ENCODE measurements at places on chromosomes 11 and 22.

GRCh38 chr11:99256614-99257013 lies 235.9 kb downstream of the CNTN5 start:
- ATAC-seq = no peak

DNA sequence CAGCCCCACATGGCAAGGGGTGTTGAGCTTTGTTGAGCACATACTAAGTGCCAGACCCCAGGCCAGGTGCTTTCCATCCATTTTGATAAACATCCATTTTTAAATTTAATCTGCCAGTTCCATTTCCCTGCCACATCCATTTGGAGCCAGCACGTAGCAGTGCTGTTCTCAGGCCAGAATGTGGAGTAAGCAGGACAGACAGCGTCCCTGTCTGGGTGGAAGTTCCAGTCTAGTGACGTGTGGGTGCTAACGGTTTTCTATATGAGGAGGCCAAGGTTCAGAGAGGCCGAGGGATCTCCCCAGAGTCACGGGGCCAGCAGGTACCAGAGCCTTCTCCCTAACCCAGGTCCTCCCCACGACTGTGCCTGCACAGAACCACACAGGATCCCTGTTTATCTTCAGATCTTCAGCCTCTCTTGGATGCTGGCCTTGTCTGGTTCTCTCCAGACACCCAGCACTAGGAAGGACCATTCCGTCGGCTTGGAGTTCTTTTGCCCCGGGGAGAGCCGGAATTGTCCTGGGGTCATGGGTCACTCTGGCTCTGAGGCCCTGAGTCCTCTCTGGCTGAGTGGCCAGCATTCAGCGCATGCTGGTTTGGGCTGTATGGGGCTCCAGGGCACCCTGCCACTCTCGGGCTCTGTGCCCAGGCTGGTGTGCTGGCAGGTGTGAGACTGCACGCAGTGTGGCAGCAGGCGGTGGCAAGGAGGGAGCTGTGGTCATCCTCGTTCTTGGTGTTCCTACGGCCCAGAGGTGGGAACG lies 63.6 kb upstream of the PPARA start:
- peak; percentile 2 for ATAC-seq

GRCh38 chr11:123833095-123833494 lies 26.9 kb upstream of the OR6M1 start:
- ATAC-seq = no peak

DNA sequence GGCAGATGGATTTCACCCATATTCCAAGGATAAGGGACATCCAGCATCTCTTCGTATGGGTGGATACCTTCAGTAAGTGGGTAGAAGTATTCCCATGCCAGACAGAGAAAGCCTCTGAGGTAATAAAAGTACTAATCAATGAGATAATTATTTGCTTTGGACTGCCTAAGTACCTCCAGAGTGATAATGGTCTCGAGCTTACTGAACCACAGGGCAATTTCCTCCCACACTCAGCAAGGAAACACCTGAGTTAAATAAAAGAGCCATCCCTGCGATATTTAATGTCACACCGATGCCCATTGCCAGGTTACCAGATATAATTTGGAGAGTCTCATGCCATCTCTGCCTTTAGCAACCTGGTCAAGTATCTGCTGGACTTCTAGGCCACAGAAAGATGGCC lies 70.6 kb upstream of the MPEG1 start:
- ATAC-seq = no peak

- no peak for ATAC-seq
Observed at GRCh38 chr22:18996376-18996900, 60.3 kb upstream of the PRODH start.

GRCh38 chr11:47538741-47539565 lies 14.0 kb downstream of the CELF1 start:
- no peak for ATAC-seq

DNA sequence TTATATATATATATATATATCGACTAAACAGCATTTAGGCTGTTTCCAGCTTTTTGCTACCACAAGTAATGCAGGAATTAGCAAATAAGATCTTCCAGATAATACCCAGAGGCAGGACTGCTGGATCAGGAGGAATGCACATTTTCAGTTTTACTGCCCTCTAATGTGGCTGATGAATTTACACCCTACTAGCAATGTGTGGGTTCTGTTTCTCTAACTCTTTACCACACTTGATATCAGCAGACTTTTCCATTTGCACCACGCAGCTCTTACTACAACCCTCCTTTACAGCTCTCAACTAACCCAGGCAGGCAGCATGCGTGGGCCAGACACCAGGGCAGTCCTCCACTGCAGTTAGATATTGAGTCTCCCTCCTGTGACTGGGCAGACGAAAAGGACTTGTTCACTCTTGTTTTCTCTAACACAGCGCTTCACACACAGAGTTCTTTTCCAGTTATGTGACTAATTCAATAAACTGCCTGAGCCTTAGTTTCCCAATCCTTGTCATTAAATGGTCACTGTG lies 67.7 kb downstream of the IGLL5 start:
- no peak for ATAC-seq

DNA sequence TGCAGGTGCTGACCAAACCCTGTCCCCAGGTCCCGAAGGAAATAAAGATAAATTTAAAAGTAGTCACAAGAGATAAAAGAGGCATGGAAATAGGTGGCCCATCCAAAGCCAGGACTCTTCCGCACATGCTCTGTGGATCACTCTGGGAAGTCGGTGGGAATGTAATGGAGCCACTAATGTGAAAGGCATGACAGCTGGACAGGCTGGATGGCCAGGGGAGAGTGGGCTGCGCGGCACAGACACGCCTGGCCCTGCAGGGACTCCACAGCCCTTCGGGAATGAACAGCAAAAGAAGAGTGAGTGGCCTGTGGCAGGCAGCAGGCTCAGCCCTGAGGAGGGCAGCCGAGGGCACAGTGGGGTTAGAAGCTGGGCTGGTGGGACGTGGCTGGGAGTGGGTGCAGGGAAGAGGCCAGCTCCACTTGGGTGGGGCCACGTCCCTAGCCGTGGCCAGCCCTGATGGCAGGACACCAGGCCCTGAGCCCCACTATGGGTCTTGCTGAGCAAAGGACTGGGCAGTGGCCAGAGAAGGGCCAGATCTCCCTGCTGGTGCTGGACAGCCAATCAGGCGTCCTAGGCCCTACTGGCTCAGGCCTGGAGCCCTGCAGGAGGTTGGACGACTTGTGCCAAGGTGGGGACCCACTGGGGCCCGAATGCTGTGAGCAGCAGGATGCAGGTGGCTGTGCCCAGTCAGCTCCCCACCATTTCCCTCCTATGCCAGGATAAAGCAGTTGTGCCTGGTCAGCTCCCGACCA lies 31.3 kb upstream of the GNB1L start:
- ATAC-seq = no peak

DNA sequence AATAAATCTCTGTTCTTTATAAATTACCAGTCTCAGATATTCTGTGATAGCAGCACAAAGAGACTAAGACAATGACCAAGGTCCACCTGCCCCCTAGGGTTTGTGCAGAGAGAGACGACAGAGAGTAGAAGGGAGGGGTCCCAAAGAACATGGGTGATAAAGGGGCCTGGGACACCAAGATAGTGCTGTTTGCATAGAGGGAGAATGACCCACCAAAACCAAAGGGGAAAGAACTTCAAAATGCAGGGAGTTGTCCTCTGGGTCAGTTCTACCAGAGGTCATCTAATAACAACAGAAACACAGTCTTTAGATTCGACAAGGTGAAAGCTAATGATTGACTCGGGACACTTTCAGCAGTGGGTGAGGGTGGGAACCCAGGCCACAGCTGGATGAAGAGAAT lies 23.7 kb downstream of the FAM227A start:
- ATAC-seq = no peak

DNA sequence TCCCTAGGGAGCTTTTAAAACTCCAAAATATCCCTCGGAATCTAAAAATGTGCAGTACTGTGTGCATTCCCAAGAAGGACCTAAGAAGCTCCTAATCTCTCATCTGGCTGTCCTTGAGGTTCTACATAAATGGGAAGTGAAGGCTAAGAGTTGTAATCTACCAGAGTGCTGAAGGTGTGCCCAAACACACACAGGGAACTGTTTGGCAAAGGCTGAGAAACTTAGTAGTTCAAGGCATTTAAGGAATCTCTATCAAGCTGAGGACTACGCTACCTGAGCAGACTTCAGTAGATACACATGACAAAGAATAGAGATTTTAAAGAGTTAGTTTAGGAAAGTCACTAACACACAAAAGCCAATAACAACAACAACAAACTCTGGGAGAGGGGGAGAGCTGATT lies 71.1 kb downstream of the TTC28 start:
- ATAC-seq = no peak

DNA sequence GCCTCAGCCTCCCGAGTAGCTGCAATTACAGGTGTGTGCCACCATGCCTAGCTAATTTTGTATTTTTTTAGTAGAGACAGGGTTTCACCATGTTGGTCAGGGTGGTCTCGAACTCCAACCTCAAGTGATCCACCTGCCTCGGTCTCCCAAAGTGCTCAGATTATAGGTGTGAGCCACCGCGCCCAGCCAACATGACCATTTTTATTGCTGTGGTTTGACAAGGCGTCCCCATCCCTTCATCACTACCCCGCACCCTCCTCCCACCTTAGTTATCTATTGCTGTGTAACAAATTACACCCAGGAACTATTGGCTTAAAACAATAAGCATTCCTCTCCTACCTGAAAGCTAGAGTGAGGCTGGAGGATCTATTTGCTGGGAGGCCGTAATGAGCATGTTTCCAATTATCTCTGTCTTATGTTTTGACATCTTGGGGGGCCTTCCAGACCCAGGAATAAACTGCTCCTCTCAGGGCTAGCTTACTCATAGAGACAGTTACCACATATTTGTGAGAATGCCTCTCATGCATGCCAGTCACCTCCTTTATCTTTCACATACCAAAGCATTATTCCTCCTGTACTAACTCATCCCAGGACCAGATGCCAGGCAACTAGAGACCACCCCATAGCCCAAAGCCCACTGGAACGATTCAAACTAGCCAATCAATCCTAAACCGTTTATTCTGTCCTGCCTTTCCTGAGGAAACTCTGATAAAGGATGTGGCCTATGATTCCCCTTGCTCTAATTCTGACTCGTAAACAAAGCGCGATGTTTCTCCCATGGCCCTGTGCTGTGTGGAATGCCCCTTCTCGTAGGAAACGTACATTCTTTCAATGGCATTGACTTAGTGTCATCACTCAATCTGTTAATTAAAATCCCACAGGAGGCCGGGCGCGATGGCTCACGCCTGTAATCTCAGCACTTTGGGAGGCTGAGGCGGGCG lies 19.4 kb downstream of the SNU13 start:
- ATAC-seq = peak; percentile 53

DNA sequence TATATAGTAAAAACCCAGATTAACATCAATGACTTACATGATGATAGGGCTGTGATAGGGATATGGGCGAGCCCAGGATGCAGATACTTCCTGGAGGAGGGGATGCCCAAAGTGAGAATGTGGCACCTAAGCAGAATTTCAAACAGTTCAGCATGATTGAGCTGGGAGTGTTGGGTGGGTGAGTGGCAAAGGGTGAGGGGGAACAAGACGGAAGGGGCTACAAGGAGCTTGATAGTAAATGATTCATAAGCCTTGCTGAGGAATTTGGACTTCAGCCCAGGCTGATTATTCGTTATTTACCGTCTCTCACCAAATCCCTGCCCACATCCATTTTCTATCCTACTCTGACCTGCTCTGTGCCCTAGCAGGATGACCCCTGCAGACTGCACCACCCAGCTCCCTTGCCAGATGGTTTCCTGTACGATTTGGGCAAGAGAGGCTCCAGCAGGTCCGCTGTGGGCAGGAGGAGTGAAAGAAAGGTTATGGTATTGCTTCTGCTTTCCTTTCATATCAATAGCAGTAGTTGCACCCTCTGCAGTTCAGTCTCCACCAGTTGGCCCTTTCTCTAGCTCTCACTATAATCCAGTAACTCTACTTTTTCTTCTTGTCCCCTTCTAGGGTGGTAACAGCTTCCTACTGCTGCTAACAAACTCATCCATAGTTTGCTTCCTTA lies 30.3 kb upstream of the SIK2 start:
- peak; percentile 11 for ATAC-seq

DNA sequence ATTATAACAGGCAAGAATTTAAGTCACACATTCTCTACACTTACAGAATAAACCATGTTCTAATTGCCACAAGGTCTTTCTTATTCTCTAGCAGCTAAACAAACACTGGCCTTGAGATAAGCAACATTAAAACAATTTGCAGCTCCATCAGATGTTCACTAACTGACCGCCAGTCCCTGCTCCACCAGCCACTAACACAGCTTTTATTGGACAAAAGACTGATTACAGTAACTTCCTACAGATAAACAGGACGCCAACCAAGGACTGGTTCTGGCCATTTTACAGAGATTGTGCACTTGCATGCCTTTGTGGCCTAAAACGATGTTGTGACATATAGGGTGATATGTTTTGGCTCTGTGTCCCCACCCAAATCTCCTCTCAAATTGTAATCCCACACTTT lies 388.9 kb upstream of the LRRC4C start:
- no peak for ATAC-seq

- ATAC-seq = no peak
Observed at GRCh38 chr11:65868076-65868667, 4.4 kb downstream of the EFEMP2 start.

DNA sequence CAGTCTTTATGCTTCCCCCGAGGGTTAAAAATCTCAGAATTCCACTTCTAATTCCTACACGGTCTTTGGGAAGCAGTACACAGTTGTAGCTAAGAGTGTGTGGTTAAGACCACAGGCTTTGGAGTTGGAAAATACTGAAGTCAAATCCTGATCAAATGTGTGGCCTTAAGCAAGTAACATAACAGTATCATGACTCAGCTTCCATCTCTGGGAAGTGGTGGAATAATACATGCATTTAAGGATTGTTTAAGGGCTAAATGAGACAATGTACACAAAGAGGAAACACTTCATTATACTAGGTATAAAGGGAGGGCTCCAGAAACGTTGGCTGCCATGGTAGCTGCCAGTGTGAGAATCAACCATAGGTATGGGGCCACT lies 71.5 kb downstream of the FAT3 start:
- peak; percentile 63 for ATAC-seq

GRCh38 chr11:72334651-72335050 lies 90.7 kb upstream of the PHOX2A start:
- ATAC-seq = peak; percentile 60

GRCh38 chr11:116519499-116519898 lies 253.3 kb downstream of the BUD13 start:
- no peak for ATAC-seq

- peak; percentile 98 for ATAC-seq
Observed at GRCh38 chr11:13717331-13717730, 48.9 kb downstream of the FAR1 start.

DNA sequence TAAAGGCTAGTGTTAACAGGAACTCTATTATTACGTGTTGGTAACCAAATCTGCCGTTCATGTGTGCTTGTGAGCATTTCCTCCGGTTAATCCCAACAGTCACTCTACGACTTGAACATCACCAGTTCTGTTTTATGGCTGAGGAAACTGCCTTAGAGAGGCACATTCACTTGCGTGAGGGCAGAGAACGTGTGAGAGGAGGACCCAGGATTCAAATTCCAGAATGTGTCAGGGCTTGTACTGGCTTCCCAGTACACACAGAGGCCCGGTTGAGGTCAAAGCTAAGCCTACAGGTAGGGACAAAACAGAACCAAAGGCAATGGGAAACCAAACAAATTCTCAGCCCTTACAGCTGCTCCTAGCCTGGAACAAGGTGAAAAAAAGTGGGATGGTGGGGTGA lies 66.9 kb upstream of the TENM4 start:
- ATAC-seq = no peak

Data from SK-N-SH treated with all-trans-retinoic acid at 6 μM for 48 hours (cell line).